ENCODE measurements at places on chromosomes 6 and 20.

DNA sequence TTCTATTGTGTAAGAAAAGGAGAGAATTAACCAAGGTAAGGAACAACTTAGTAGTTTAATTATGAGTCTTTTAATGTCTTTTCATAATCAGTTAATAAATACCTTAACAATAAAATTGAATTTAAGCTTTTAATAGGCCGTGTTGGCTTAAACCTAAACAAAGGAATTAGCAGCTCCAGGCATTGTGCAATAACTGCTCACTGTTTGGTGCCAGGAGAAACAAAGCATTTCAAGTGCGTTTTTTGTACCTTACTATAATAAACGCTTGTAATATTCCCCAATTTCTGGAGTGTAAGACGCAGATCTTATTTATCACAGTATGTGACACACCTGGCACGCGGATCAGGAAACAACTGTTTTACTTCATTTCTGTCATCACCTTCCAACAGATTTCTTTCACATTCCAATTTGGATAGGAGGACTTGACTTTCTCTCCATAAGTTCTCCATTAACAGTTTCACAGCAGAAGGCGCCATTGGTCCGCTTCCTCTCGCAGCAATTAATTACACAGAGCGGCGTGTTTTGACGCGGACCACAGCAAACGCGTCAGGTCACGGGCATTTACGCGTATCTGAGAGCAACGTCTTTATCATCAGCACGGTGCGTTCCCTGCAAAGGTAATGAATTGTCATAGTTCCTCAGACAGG is 335.8 kb upstream of the NT5E start:
- no peak for DNase-seq

GRCh38 chr6:56954403-56955170 is at the start of gene BEND6:
TSS of gene BEND6 (plus strand) at chr6:56955107. CDS start at chr6:56981811, 26,704 bp downstream.
- peak; percentile 32 for DNase-seq

GRCh38 chr20:4894981-4895381 is 106.3 kb downstream of the SLC23A2 start:
- no peak for DNase-seq

DNA sequence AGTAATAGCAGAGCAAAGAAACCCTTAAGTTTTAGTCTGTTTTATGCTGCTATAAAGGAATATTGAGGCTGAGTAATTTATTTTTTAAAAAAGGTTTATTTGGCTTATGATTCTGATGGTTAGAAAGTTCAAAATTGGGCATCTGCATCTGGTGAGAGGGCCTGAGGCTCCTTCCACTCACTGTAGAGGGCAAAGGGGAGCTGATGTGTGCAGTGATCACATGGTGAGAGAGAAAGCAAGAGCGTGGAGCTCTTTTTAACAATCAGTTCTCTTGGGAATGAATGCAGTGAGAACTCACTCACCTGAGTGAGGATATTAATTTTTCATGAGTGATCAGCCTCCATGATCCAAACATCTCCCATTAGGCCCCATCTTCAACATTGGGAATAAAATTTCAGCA is 36.4 kb upstream of the SAMD3 start:
- DNase-seq = no peak

- no peak for DNase-seq
These were observed 118.6 kb upstream of the CCDC28A start for GRCh38 chr6:138654715-138655634.

DNA sequence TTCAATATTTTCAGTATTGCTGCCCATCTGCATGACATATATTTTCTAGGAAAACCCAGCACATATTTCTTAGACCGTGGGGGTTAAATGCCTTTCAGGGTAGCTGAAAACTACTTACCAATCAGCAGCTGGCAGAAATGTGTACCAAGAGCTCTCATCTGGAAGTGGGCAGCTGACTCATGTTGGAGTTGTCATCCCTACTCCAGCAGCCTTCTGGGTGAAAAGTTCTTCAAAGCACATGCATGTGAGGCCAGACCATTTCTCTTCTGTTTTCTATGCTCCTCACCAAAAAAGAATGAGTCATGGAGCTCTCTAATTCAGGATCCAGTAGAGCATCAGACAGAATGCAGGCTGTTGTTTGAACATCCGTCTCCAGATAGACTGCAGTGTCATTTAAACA is 135.5 kb downstream of the PAX1 start:
- DNase-seq = no peak

DNA sequence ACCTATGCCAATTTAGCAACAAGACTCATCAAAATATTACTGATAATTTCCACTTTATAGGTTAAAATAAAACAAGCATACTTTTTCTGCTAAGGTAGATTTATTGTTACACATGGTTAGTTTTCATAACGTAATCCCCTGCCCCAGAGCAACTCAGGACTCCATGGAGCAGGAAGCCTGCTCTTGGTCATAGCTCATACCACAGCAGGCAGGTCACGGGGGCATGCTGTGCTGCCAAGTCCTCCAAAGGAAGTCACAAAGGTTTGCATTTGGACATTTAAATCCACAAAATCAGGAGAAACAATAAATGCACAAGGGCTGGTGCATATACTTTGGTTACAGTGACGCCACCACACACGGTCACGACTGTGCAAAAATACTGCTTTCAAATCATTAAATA is 12.5 kb downstream of the GZF1 start:
- DNase-seq = no peak

DNA sequence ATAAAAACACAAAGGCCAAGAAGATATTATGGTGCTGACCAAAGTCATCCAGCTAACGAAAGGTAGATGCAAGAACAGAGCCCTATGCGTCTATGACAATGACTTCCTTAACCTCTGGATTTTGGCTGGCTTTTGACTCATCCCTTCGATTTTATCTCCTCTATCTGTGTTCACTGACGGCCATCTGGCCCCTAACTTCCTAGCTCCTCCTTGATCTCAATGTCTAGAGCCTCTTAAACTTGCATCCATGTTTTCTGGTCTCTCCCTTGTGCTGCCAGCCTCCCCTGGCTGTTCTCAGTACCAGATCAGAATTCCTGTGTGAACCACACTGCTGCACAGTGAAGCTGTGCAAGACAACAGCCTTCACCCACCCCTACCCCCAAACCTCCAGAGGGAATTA is 452.9 kb downstream of the UTRN start:
- no peak for DNase-seq

DNA sequence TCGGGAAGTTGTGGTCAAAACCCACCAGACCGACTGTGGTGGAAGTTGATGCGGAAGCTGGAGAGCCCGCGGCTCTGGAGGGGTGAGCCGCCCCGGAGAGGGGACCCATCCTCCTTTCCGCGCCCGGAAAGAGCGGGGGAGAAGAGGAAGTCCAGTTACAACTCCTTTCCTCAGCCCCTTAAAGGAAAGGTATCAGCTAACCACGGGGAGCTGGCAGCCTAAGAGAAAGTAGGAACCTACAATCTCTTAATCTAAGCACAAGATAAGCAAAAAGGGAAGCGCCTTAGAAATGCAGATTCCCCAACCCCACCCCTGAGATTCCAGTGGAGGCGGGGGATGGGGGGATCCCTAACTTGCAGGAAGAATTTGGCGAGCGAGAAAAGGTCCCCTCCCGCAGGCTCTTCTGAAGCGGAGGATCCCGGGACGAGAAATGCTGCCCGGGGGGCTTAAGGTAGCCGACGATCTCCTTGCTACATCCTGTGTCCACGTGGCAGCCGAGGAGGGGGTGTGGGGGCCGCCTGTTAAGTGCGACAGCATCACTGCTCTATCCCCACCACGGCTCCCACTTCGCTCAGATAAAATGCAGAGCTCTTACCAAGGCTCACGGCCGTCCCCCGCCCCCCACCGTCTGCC is 87.5 kb downstream of the ZFP64 start:
- no peak for DNase-seq

All from DMS79 treated with DMSO at 0.1 percent for 48 hours (cell line).